T47D (cell line): ENCODE measurements at places on chromosomes 1 and 21.

DNA sequence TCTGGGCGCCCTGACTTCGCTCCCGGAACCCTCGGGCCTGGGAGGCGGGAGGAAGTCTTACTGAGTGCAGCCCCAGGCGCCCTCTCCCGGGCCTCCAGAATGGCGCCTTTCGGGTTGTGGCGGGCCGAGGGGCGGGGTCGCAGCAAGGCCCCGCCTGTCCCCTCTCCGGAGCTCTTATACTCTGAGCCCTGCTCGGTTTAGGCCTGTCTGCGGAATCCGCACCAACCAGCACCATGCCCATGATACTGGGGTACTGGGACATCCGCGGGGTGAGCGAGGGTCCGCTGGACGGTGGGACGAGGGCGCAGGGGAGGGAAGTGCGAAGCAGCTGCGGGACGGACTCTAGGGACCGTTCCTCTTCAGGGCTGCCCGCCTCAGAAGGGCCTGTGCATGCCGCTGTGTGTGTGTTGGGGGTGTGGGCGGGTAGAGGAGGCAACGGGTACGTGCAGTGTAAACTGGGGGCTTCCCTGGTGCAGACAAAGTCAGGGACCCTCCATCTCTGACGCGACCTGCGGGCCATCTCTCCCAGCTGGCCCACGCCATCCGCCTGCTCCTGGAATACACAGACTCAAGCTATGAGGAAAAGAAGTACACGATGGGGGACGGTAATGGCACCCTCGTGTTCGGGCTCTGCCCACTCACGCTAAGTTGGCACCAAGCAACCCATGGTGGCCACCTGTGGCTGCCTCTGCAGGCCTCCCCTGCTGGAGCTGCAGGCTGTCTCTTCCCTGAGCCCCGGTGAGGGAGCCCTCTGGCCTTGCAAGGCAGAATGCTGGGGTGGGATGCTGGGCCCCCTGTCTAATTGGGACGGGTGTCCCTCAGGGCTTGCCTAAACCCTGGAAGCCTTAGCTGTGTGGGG is at the start of gene GSTM1:
Gene GSTM1 (plus strand): TSS at position 177 of the 859 bp plus-strand sequence. CDS start 57 bp downstream, at position 234.
- DNase-seq, result no peak

- DNase-seq, result no peak
Measured at GRCh38 chr21:19261731-19262376, 858.3 kb upstream of the TMPRSS15 start.

DNA sequence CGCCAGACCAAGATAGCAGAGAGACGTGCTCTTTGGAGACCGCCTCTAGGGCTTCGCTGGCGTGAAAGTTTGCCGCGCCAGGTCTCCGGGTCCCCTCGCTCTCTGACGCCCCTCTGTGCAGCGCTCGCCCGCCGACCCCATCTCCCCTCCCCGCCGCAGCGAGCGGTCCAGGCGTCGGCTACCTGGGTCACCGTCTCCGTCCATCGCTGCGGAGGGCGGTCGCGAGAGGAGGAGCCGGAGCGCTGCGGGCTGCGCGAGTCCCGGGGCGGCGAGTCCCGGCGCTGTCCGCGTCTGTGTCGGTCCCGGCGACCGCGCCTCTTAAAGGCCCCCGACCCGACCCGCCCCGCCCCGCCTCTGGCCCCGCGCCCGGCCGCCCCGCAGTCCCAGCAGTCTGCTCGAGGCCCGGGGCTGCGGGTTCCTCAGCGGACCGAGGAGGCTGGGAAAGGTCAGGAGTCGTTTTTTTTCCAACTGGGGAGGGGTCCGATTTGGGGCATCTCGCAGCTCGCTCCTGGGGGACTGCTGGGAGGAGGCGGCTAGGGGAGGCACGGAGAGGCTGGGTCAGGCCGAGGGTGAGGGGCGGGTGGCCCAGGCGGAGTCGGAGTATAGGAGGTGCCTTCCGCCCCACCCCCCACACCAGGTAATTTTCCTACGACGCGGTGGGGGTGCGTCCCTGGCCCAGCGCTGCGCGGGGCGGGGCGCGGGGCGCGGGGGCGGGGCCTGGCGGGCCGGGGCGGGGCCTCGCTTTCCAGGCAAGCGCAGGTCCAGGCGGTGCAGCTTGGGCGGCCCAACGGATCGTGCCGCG is at the start of the genes FBXO2 and FBXO44:
Gene FBXO2 (minus strand): TSS at position 293 of the 802 bp plus-strand sequence. CDS start 89 bp downstream, at position 204.
Gene FBXO44 (plus strand): TSS at position 741 of the 802 bp plus-strand sequence. CDS start 959 bp downstream, outside the sequence.
- DNase-seq, result peak; percentile 79

DNA sequence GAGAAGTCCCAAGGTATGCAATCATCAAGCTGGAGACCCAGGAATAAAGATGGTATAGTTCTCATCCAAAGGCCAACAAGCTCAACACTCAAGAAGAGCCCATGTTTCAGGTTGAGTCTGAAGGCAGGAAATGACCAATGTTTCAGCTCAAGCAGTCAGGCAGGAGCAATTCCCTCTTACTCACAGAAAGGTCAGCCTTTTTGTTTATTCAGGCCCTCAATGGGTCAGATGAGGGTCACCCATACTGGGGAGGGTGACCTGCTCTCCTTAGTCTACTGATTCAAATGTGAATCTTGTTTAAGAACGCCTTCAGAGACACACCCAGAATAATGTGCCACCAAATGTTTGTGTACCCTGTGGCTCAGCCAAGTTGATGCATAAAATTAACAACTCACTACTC is 262.4 kb downstream of the USP25 start:
- DNase-seq, result no peak
